CD4-positive, alpha-beta T cell treated with Interleukin-4 for 4 hours (primary cell): ENCODE measurements at places on chromosomes 1 and 21.

DNA sequence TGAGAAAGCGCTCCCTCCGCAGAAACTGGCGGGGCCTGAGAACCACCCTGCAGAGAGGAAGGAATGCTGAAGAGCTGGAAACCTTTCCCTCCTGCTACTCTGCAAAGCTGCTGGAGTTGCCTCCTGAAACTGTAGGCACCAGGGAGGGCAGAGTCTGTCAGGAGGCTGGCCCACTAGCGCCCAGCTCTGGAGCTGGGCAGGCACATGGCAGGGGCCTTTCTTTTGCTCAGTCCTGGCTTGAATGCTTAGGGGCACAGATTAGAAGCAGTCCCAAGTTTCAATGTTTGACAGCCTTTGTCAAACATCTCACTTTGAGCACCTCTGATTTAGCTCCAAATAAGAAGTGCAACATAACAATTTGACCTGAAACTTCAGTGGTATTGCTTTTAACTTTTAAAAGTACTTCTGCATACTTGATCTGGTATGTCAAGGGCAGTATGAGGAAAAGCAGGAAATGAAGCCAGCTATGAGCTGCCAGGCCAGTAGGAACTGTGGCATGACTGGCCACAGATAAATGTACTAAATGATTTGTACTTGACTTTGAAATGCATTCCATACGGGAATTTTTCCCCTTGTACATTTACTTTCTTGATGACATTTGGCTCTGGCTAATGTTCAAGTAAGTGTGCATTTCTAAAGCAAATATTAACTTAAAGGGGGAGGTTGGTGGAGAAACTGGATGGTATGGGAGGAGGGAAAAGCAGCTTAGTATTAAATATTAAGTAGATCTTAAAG lies 7.2 kb downstream of the C1orf116 start:
- no peak for DNase-seq

DNA sequence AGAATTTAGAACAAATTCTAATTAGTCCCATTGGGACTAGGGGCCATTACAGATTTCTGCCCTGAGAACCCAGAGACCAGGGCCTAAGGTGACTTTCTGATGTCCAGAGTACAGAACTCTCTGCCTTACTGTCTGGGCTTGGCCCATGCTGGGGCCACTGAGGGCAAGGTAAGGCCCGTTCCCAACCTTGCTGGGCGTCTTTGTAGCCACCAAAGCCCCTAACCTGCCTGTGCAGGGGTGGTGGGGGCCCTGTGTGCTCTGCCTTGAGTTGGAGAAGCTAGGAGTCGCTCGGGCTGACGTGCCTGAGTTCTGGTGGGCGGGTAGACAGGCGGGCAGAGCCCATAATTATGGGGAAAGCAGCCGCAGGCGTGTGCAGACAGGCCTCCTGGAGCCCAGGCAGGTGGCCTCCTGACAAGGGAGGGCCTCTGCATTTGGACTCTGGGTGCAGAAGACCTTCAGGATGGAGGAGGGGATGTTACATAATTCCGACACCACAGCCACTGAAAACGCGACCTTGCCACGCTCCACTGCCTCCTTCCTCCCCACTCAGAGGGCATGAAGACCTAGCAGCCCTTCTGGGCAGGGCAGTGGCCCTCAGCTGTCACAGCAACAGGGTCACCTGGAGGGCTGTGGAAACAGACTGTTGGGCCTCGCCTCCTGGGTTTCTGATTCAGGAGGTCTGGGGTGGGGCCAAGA lies 239.9 kb upstream of the TMEM51 start:
- no peak for DNase-seq

DNA sequence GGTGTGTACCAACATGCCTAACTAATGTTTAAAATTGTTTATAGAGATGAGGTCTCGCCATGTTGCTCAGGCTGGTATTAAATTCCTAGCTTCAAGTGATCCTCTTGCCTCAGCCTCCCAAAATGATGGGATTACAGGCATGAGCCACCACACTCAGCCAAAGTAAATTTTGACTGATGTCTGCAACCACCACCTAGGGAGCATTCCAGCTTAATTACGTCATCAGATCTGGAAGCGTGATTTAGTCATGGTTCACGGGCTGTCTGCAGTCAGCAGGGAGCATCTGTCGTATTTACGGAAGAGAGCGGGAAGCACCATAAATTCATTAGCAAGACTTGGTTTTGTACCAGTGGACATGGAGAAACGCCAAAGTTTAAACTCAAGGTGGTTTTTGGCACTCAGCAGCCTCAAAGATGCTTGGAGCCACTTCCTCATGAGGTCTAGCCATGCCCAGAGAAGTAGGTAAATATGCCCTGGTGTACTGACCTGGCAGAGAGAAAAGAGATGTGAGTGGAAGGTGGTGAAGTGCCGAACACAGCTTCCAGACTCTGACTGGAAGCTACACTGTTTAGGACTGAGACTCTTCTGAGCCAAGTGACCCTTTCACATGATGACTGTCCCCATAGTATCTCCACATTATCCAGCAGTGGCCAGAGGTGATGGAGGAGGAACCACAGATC lies 60.8 kb upstream of the SLC35F3 start:
- DNase-seq = no peak

GRCh38 chr1:117615474-117615873 lies 9.6 kb downstream of the TENT5C start:
- peak; percentile 50 for DNase-seq

GRCh38 chr1:244283772-244284171 lies 167.9 kb downstream of the ADSS2 start:
- DNase-seq = no peak

DNA sequence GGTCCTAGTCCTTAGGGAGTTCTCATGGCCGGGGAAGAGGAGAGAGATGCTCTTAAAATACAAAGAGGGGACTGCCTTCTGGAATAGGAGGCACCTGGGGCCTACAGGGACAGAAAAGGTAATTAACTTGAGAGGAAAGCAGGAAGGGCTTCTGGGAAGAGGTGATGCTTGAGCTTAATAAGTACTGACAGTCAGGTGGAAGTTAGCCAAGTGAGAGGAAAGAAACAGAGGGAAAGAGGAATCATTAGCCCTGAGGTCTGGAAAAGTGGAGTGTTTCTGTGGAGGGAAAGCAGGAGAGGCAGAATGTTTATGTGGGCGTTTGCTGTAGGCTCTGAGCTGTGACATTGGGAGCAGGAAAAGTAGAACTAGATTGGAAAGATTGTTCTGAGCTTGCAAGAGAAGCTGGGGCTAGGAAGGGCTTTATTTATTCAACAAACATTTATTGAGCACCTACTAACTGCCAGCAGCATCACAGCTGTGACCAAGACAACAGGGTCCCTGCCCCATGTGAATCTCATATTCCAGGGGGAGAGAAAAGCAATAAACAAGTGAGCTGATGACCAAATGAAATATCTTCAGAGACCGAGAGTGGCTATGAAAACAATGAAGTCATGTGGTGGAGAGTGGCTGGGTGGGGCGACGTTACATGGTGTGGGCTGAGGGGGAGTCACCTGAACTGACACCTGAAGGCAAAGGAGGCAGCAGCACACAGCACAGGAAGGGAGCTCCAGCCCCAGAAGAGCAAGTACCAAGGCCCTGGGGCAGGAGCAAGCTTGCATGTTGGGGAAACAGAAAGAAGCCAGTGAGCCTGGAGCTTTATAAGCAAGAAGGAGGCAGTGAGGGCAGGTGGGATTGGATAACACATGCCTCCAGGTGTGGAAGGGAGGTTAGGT lies 4.4 kb upstream of the FNDC5 start:
- DNase-seq = no peak

GRCh38 chr1:26677306-26678115 lies 18.3 kb upstream of the ARID1A start:
- DNase-seq = peak; percentile 73

GRCh38 chr1:247824023-247824422 lies at the start of gene OR14A16:
Gene OR14A16 (minus strand): TSS chr1:247824119. CDS start chr1:247815729, 8,390 bp downstream.
- DNase-seq = no peak

DNA sequence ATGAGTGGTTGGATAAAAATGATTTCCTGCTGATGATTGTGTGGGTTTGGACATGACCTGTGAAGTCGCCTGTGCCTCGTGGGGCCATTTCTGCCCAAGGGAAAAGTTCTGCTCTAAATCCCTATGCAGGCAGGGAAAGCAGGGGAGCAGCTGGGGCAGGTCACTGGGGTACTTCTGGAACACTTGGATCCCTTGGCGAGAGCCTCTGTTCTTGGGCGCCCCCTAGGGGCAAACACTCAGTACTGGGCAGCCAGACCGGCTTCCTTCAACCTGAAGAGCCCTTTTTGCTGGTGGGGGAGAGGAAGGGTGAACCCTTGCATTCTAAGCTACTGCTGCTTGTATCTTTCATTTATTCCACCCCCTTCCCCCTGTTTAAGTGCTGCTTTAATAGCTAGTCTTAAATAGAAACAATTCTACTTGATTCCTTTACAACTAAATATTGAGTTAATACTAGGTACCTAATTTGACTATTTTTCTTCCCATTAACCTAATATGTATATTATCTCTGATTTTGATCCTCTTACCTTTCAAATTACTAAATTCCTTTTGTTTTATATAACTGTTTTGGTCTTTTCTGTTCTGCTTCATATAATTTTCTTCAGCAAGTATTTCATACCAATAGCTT lies 5.1 kb upstream of the CLEC20A start:
- DNase-seq = peak; percentile 40

DNA sequence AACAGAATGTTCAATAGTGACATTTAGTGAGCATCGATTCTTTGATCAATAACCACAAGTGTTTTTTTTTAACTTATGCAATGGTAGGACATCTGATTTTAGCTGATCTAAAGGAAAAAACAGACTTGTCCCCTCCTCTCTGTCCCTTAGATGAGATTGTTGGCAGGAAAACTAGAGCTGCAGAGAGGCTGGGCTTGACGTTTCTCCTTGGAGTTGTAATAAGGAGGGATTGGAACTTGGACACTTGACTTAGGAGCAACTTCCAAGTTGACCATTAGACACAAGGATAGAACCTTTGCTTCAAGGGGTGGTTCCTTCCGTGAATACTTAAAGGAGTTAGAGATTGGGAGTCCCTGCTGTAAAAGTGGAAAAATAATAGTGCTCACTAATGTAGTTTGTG lies 49.9 kb downstream of the KAZN start:
- DNase-seq = no peak

DNA sequence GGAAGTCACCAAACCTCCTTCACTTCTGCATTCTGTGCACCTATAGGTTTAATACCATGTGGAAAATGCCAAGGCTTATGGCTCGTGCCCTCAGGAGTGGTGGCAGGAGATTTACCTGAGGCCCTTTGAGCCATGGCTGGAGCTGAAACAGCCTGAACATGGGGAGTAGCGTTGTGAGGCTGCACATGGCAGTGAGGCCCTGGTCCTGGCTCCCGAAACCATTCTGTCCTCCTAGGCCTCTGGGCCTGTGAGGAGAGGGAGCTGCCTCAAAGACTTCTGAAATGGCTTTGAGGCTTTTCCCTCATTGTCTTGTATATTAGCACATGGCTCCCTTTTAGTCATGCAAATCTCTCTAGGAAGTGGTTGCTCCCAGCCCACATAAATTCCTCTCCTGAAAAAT lies 20.6 kb downstream of the PTGFR start:
- DNase-seq = no peak
